ENCODE measurements at places on chromosomes 1 and 21.

DNA sequence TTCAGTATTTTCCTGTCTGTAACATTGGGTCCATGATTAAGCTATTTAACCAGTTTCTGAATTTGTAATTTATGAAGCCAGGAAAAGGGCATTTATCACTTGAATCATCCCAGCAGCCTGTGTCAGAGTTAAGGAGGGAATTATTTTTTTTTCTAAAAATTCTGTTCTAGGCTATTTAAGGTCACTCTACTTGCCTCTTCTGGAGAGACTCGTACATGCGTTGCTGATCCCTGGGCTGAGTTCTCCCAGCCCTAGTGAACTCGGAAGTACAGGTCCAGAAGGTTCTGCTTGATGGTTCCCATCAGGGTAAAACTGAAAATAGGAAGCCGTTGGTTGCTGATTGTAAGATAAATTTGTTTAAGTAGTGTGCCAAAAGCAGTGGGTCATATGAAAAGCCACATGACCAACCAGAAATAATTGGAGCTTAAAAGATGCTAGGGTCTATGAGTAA is 90.7 kb downstream of the GPR88 start:
- no peak for DNase-seq

GRCh38 chr1:62230718-62231117 is 36.1 kb downstream of the L1TD1 start:
- DNase-seq, result no peak

DNA sequence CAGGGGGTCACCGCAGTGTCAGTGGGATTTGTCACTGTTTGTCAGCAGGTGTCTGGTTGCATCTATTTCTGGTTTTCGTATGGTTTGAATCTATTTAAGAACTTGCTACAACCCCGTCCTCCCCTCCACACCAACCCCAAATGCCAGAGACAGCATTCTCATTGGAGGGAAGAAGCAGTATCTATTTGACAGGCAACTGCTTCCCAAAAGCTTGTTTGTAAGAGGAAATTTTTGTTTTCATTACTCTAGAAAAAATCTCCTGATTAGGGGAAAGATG is 54.4 kb downstream of the NR5A2 start:
- DNase-seq, result no peak

GRCh38 chr1:99548943-99549605 is 96.8 kb upstream of the PALMD start:
- no peak for DNase-seq

- no peak for DNase-seq
Measured at GRCh38 chr1:165856021-165856420, 28.6 kb downstream of the UCK2 start.

GRCh38 chr1:26096471-26096870 is 15.2 kb upstream of the PDIK1L start:
- no peak for DNase-seq

- DNase-seq, result no peak
Measured at GRCh38 chr1:183070923-183071618, 47.9 kb downstream of the LAMC1 start.

DNA sequence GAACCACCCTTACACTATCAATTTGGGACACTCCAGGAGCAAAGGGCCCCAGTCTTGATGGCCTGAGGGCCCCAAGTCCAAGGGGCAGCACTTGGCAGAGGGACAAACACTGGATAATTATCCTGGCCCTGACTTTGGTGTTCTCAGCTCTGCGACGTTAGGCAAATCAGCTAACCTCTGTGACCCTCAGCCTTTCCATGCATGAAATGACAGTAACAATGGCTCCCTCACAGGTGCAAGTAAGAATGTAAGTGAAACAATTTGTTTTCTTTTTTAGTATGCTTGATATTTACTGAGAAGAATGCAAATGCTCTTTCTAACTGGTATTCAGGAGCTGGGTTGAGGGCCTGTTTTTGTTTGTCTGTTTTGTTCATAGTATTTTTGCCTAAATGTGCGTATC is 61.6 kb upstream of the PRDX6 start:
- DNase-seq, result no peak

- DNase-seq, result no peak
Measured at GRCh38 chr1:43531107-43531905, 623 bp downstream of the PTPRF start.

DNA sequence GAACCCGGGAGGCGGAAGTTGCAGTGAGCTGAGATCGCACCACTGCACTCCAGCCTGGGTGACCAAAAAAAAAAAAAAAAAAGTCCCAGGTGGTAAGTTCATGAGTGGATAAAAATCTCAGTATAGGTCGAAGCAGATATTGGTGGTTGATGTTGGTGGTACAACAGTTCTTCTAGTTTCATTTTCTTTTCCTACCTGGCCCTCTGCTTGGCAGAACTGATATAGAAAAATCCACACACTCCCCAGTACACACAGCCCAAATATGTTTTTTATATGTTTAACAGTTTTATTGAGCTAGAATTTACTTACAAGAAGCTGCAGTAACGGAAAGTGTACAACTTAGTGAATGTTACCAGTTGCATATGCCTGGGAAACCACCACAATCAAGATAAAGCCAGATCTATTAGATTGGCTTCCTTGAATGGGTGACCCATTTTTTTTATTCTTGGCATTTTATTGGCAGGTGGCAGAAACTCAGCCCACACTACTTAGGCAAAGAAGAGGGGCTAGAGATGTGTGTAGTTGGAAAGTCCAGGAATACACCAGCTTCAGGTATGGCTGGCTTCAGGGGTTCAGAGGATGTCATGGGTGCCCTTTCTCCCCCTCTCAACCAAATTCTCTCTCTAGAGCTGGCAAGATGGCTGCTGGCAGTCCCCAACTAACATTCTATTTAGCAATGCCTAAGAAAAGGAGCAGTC is 118.3 kb upstream of the SLC25A33 start:
- DNase-seq, result peak; percentile 25

GRCh38 chr1:236692128-236692527 is 5.8 kb downstream of the ACTN2 start:
- DNase-seq, result no peak

DNA sequence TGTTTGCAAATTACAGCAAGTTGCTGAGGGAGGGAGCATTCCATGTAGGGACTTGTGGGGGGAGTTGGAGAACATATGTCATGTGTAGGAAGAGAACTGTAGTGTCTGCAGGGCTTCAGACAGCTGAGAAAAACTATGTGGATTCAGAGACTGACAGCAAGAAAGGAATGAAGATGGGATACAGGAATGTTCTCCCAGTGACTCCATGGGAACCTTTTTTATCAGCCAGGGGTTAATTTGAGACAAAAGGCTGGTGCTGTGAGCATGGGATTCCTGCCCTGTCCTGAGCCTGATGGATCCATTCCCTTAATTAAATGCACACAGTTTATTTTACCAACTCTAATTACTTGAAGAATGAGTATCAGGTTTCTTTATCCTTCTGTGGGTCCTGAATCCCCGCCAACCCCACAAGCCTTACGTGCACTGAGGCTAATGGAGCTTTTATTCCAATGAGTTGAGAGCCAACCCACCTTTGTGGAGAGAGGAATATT is 26.5 kb upstream of the PLXNA2 start:
- no peak for DNase-seq

GRCh38 chr1:25765136-25765922 is 34.7 kb upstream of the SELENON start:
- peak; percentile 39 for DNase-seq

GRCh38 chr1:200780545-200781369 is 42.1 kb downstream of the CAMSAP2 start:
- no peak for DNase-seq

- peak; percentile 20 for DNase-seq
Measured at GRCh38 chr1:211783897-211784296, 46.7 kb downstream of the LPGAT1 start.

GRCh38 chr21:32604464-32604863 is 7.7 kb downstream of the CFAP298 start:
- DNase-seq, result no peak

GRCh38 chr1:12006167-12006921 is 13.0 kb upstream of the MIIP start:
- no peak for DNase-seq

DNA sequence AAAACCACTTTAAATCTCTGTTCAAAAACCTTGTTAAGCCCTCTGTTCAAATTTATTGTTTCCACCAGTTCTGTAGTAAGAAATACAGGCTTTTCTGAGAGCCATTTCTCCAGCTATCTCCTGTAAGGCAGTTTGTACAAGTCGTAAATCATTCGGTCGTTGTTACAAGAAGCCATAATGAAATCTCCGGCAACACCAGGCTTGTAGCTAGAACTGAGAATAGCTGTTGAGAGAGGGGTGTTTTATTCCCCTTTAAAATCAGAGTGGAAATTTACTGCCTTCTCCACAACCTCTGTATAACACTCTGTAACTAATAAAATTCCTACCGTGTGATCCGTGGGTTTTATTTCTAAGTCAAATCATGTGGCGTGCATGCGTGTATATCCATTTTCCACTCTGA is 335.8 kb upstream of the KAZN start:
- DNase-seq, result no peak

DNA sequence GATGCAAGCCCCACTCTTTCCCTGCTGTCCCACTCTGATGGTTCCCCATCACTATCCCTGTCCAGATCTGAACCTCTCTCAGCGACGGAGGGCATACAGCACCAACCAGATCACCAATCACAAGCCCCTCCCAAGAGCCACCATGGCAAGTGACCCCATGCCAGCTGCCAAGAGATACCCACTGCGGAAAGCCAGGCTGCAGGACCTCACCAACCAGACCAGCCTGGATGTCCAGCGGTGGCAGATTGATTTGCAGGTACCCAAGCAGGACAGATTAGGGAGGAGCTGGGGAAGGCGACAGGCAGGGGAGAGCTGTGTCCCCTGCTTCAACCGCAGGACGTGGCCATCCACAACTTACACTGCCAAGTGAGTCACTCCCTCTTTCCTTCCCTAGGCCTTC is 46.9 kb downstream of the VWA5B1 start:
- DNase-seq, result no peak

DNA sequence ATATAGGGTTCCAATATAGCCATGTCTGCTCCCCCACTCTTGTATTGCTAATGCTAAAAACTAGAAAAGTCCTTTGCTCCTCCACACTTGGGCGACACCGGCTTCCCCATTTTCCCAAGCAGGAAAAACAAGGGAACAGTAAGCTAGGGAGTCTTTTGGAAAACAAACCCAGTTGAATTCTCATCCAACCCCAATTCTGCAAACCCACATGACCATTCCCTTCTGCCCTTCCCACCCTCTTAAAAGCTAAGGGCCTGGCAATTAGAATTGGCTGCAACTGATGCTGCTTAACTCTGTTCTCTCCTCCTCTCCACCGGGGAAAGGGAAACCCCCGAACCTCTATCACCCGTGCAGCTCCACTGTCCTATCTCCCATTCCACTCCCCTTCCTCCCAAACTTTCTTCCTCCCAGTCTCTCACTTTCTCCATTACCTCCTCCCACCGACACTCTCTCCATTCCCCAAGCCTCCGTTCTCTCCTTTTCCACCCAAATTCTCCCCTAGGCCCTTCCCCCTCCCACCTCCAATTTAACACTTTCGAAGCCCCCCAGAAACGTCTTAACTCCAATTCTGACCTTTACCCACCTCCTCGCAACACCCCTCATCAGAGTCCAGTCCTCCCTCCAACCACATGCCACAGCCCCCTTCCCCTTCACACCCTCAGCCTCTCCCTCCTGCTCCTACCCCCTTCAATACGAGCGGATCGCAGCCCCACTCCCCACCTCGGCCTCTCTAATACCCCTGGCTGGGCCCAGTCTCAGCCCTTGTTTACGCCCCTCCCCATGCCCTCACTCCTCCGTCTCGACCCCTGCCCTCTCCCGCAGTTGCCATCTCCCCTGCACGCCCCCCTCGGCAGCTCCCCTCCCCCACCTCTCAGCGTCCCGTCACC is 701 bp downstream of the DEDD start:
- peak; percentile 62 for DNase-seq

DNA sequence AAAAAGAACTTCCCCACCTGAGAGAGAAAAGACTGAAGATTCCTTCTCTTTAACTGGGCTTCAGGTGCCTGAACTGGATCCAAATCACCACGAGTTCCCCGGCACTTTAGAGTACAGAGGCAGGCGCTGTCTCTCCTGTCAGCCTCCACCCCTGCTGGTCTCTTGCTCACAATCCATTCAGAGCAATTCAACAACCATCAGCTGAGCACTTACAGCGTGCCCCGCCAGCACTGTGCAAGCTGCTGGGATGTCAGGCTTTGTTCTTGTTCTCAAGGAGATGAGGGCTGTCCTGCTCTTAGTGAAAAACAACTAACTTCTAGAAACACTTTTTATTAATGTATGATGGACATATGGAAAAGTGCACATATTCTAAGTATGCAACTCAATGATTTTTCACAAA is 68.7 kb upstream of the VAMP3 start:
- no peak for DNase-seq

GRCh38 chr1:53485478-53486394 is 26.5 kb downstream of the DMRTB1 start:
- peak; percentile 68 for DNase-seq

- DNase-seq, result no peak
Measured at GRCh38 chr1:115456441-115456961, 118.5 kb upstream of the NGF start.

DNA sequence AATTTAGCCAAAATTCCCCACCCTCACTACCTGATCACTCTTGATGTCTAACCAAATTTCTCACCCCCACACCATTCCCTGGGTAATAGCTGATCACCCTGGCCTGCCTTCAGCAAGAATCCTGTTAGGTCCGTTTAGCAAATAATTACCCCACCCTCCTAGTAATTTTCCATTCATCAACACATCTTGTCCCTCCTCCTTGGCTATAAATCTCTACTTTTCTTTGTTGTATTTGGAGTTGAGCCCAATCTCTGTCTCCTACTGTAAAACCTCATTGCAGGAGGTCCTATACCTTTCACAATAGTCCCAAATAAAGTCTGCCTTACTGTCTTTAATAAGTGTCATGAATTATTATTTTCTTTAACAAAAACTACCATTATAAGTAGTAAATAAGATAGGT is 6.9 kb upstream of the PRKAA2 start:
- no peak for DNase-seq

GRCh38 chr1:57218487-57219079 is 205.3 kb downstream of the DAB1 start:
- no peak for DNase-seq

GRCh38 chr1:109816175-109816811 is 52.6 kb upstream of the EPS8L3 start:
- no peak for DNase-seq

- no peak for DNase-seq
Measured at GRCh38 chr1:100485855-100486258, 52.1 kb upstream of the GPR88 start.

GRCh38 chr1:162497723-162498495 is at the start of gene UHMK1:
UHMK1 (plus strand) TSS chr1:162497818; CDS start chr1:162498001, 183 bp downstream.
- peak; percentile 80 for DNase-seq
